ENCODE measurements at places on chromosomes 1 and 21. TPM values are rescaled to one million over a fixed set of nuclear protein-coding genes. Genes with fewer than 3 reads are reported as not detected.

GRCh38 chr1:66876664-66877063 lies 48.0 kb downstream of the DNAI4 start:
- no peak overlapping the region for H3K27ac ChIP-seq
- no peaks in the 10 kb centered on the region for H3K4me1 ChIP-seq
- no peak overlapping the region for H3K4me3 ChIP-seq
- no peaks in the 10 kb centered on the region for H3K27me3 ChIP-seq

- H3K4me3 ChIP-seq = no peak overlapping the region
- H3K27ac ChIP-seq = no peak overlapping the region
- H3K27me3 ChIP-seq = no peaks in the 10 kb centered on the region
- DNase-seq = no peak
- H3K4me1 ChIP-seq = no peaks in the 10 kb centered on the region
These were observed 204.1 kb downstream of the FMN2 start for GRCh38 chr1:240295811-240296210.

DNA sequence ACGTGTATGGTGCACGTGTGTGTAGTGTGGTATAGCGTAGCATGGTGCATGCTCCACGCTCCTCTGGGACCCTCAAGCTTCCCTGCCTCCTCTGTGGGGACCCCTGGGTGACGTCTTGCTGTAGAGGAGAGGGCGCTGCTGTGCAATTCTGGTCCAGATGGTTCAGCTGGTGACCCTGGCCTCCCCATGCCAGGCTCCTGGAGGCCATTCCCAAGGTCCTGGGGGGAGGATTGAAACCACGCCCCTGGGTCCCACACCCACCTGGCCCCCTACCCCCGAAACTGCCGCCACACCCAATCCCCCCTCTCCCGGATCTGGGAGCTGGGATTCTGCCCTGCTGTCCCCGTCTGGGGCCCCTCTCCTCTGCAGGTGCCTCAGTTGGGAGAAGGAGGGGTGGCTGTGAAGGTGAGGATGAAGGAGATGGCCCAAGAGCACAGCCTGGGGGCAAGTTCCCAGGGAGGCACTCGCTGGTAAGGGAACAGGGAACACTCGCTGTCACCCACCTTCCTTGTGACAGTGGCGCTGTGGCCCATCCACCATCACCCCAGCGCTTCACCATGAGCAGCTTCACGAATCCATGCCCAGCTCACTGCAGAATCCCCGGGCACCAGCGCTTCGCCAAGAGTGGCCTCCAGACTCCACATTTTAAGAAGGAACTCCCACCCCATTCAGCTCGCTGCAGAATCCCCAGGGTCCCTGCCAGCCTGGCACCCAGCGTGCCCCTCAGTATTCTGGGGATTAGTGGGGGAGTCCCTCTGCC lies 38.0 kb downstream of the WDR4 start:
- no peaks in the 10 kb centered on the region for H3K27me3 ChIP-seq
- DNase-seq = peak; percentile 8
- H3K36me3 ChIP-seq = no peaks in the 10 kb centered on the region

DNA sequence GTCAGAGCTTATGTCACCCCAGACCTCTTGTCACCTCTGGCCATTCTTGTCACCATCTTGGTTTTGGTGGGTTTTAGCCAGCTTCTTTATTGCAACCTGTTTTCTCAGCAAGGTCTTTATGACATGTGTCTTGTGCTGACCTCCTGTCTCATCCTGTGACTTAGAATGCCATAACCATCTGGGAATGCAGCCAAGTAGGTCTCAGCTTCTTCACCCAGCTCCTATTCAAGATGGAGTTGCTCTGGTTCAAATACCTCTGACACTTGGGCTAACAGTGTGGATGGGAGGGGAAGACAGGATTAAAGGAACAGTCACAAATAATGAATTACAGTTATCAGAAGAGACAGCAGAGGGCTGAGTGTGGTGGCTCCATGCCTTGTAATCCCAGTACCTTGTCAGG lies 30.5 kb upstream of the PIK3CD start:
- H3K36me3 ChIP-seq = no peaks in the 10 kb centered on the region
- no peak overlapping the region for H3K27ac ChIP-seq
- H3K4me1 ChIP-seq = no peaks in the 10 kb centered on the region
- no peak for DNase-seq
- H3K4me3 ChIP-seq = no peak overlapping the region
- no peaks in the 10 kb centered on the region for H3K27me3 ChIP-seq

- H3K4me1 ChIP-seq = no peaks in the 10 kb centered on the region
- no peak overlapping the region for H3K4me3 ChIP-seq
- no peak overlapping the region for H3K27ac ChIP-seq
- no peak for DNase-seq
- no peaks in the 10 kb centered on the region for H3K36me3 ChIP-seq
- no peaks in the 10 kb centered on the region for H3K27me3 ChIP-seq
These were observed 1713.4 kb downstream of the NCAM2 start for GRCh38 chr21:22711636-22712035.

The UBXN10 gene
- 43.7 TPM for polyA plus RNA-seq

The USF1 gene
- 38.8 TPM for polyA plus RNA-seq

Data from testis (tissue), 5 donors.